Brain microvascular endothelial cell (primary cell): ENCODE measurements at places on chromosomes 1 and 21.

- no peak for DNase-seq
Measured at GRCh38 chr21:20802631-20803260, 195.5 kb upstream of the NCAM2 start.

DNA sequence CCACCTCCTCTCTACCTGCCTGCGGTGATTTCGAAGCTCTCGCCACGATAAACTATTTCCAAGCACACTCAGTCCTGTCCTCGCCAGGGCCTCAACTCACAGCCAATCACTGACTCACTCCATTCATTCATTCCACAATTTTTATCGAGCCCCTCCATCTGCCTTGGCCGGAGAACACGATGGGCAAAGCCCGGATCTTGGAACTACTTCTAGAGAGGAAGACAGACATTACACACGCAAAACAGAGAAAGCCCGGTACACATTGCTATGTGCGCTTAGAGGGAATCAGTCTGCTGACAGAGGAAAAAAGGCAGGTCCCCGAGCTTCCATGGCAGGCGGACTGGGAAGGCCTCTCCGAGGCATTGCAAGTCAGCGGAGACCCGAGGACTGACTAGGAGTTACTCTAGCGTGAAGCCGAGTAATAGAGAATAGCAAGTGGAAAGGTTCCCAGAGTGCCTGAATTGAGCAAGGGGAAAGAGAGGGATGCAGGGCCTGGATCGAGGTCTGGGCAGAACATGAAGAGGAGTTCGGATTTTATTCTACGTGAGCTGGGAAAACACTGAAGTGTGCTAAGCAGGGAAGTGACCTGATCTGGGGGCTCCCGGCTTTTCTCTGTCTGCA lies 54.2 kb upstream of the DNAJC6 start:
- no peak for DNase-seq

DNA sequence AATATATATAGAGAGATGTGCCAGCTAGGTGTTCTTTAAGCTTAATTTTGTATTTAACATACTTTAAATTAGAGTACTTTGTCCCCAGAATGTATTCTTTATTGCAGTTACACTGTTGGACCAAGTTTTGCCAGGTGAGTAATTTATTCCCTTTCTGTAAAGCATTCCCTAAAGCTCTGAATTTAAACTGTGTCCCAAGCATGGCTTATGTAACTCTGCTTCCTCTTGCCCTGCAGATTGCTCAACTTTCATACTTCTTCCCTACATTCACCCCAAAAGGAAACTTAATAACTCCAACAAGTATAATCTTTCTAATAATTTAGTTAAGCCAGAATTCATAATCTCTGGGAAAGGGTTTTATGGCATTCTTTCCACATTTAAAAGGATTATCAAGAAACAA lies 5.6 kb downstream of the LYPLAL1 start:
- DNase-seq, result no peak

- no peak for DNase-seq
Measured at GRCh38 chr1:88472298-88472697, 211.8 kb upstream of the PKN2 start.
